ENCODE measurements at places on chromosomes 16 and 17. TPM values are rescaled to one million over a fixed set of nuclear protein-coding genes. Genes with fewer than 3 reads are reported as not detected.

DNA sequence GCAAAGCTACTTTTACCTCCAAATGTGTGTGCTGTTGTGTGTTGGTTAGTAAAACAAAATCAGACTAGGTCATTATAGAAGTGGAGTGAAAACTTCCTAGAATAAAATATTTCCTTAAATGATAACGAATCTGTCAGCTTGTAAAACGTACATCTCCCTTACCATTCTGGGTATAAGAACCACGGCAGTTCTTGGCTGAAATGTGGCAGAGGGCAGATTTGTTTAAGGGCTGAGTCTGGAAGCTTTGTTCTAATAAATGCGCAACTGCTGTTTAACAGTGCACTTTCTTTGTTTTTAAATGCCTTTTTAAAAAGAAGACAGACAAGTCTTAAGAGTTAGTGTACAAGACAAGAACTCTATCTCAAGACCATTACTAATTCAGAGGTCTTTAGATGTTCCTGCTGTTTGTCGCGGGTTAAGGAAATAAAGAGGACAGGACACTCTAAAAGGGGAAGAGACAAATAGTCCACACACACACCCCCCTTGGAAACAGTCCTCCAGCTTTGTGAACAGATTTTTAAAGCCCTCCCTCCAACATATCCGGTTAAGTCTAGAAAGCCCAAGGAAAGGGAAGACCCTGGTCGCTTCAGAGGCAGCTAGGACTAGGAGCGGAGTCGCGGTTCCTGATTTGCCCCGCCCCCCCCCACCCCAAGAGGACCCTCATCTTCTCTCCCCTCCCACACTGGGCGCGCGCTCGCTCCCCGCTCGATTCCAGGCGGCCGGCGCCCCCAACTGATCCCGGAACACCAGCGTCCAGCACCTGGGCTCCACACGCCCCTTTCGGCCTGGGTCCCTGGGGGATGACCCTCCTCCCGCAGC lies 658 bp downstream of the SYNRG start:
- H3K36me3 ChIP-seq: peaks cover 21% of the 10 kb centered on the region
- peaks cover 39% of the 10 kb centered on the region for H3K4me1 ChIP-seq
- DNase-seq: peak; percentile 67
- peak overlapping the region; percentile 92 for H3K4me3 ChIP-seq
- H3K27ac ChIP-seq: peak overlapping the region; percentile 92

- H3K4me3 ChIP-seq: no peak overlapping the region
- H3K4me1 ChIP-seq: peaks cover 6% of the 10 kb centered on the region
- no peak overlapping the region for H3K27ac ChIP-seq
- DNase-seq: no peak
Observed at GRCh38 chr17:65774787-65775186, 213.3 kb upstream of the AXIN2 start.

GRCh38 chr17:59558953-59559352 lies 6.5 kb upstream of the DHX40 start:
- H3K4me1 ChIP-seq: peaks cover 2% of the 10 kb centered on the region
- DNase-seq: peak; percentile 12
- no peak overlapping the region for H3K4me3 ChIP-seq
- H3K27me3 ChIP-seq: peaks cover 14% of the 10 kb centered on the region

DNA sequence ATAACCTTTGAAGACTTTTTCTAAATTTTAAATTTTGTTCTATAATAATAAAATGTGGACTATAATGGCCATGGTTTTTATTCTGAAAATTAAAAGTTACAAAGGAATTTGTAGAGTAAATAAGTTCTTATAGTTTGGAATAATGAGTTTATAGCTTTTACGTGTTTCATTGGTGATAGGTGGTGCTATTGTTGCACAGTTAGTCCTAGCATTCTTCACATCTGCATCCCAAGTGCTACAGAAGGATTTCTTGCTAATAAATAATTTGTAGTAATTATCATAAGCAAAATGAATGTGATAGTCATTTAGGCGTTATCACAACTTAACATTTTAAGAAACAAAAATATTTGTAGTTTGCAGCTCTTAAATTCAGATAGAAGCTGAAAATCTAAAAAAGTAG lies 67.9 kb downstream of the BCAS3 start:
- DNase-seq: no peak
- no peak overlapping the region for H3K4me3 ChIP-seq
- H3K36me3 ChIP-seq: no peaks in the 10 kb centered on the region
- H3K4me1 ChIP-seq: no peaks in the 10 kb centered on the region

- H3K36me3 ChIP-seq: no peaks in the 10 kb centered on the region
- DNase-seq: no peak
- no peak overlapping the region for H3K4me3 ChIP-seq
- no peaks in the 10 kb centered on the region for H3K4me1 ChIP-seq
- H3K27ac ChIP-seq: no peak overlapping the region
- peaks cover 2% of the 10 kb centered on the region for H3K27me3 ChIP-seq
Observed at GRCh38 chr16:19225651-19226050, 57.6 kb downstream of the SYT17 start.

GRCh38 chr17:82407255-82407654 lies 10.9 kb upstream of the HEXD start:
- DNase-seq: no peak
- H3K36me3 ChIP-seq: peaks cover 22% of the 10 kb centered on the region
- H3K27me3 ChIP-seq: no peaks in the 10 kb centered on the region
- no peak overlapping the region for H3K4me3 ChIP-seq
- H3K4me1 ChIP-seq: peaks cover 6% of the 10 kb centered on the region

DNA sequence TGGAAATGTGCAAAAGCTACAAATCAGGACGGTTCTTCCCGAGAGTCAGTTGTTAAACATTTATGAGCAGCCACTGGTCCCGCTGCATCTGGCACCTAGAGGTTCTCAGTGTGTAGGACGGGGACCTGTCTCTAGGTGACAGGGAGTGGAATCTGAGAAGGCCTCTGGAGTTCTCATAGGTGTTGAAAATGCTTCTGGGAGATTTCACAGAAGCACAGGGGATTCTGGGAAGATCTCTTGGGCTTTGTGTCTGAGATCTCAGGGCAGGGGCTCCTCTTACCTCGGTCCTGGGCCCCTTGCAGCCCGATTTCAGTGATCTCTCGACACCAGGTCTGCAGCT lies 8.9 kb downstream of the ALOX15 start:
- H3K27me3 ChIP-seq: peaks cover 40% of the 10 kb centered on the region
- H3K36me3 ChIP-seq: no peaks in the 10 kb centered on the region
- no peak overlapping the region for H3K27ac ChIP-seq
- H3K4me3 ChIP-seq: no peak overlapping the region
- no peak for DNase-seq
- H3K4me1 ChIP-seq: peaks cover 14% of the 10 kb centered on the region

- H3K4me3 ChIP-seq: peak overlapping the region; percentile 94
- peak overlapping the region; percentile 91 for H3K27ac ChIP-seq
- H3K27me3 ChIP-seq: no peaks in the 10 kb centered on the region
- DNase-seq: peak; percentile 73
Observed at GRCh38 chr17:35577830-35578196, 558 bp downstream of the PEX12 start.

- no peak overlapping the region for H3K4me3 ChIP-seq
- H3K36me3 ChIP-seq: no peaks in the 10 kb centered on the region
- no peak overlapping the region for H3K27ac ChIP-seq
- DNase-seq: no peak
- H3K4me1 ChIP-seq: no peaks in the 10 kb centered on the region
Observed at GRCh38 chr17:22517716-22518115, 825.4 kb downstream of the KCNJ18 start.

- peak overlapping the region; percentile 86 for H3K27ac ChIP-seq
- peaks cover 59% of the 10 kb centered on the region for H3K4me1 ChIP-seq
- H3K27me3 ChIP-seq: peaks cover 4% of the 10 kb centered on the region
- H3K4me3 ChIP-seq: peak overlapping the region; percentile 89
- peaks cover 38% of the 10 kb centered on the region for H3K36me3 ChIP-seq
Observed at GRCh38 chr16:29809850-29810698, 1.9 kb upstream of the PRRT2 start.

DNA sequence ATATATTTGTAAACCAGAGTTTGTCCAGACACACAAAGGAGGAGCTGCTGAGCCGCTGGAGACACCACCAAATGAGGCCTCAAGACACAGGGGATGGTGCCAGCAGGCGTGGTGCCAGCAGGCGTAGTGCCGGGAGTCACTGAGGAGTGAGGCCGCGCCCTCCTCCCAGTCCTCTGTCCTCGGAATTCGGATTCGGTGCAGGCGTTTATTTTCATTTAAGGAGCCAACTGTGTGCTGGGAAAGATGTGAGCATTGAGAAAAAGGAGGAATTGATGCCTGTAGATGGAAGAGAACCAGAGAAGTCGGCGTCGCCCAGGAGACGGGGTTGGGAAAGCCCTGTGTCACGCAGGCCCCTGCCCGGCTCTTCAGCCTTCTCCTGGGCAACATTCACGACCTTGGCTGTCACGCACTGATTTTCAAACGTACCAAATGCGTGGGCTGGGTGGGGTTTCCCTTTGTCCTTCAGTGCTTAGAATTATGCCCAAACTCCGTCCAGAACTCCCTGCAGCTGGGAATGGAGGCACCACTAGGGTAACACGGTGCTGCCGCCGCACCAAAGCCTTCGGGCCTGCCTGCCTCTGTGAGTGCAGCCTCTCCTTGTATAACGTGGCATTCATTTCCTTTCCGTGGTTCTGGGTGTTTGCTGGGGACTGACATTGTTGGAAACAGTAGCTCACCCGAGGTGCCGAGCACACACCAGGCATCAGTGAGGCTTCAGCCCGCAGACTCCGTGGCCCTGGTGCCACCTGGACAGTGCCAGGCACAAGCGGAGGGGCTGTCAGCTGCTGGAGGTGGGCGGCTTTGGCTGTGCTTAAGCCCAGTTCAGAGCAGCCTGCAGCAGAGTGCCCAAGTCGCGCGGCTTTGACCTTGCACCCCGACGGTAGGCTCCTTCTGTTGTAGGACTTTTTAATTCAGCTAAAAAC lies 49.0 kb upstream of the CHMP6 start:
- peaks cover 26% of the 10 kb centered on the region for H3K4me1 ChIP-seq
- peaks cover 47% of the 10 kb centered on the region for H3K36me3 ChIP-seq
- H3K4me3 ChIP-seq: no peak overlapping the region
- no peak for DNase-seq
- no peaks in the 10 kb centered on the region for H3K27me3 ChIP-seq

DNA sequence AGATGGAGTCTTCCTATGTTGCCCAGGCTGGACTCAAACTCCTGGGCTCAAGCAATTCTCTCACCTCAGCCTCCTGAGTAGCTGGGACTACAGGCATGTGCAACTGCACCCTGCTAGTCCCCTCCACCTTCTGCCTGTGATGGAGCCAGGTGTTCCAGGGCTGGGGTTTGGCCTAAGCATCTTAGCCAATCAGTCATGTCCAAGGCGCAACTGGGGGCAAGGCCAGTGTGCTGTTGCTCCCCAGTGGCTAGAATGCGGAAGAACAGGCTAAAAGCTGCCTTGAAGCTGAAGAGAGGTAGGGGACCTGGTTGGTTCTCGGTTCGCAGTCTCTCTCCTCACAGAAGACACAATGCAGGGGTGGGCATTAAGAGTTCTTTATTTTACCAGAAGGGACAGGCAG lies 18.6 kb downstream of the FLOT2 start:
- no peak overlapping the region for H3K4me3 ChIP-seq
- peaks cover 39% of the 10 kb centered on the region for H3K36me3 ChIP-seq
- peak; percentile 64 for DNase-seq
- no peaks in the 10 kb centered on the region for H3K27me3 ChIP-seq
- no peak overlapping the region for H3K27ac ChIP-seq

DNA sequence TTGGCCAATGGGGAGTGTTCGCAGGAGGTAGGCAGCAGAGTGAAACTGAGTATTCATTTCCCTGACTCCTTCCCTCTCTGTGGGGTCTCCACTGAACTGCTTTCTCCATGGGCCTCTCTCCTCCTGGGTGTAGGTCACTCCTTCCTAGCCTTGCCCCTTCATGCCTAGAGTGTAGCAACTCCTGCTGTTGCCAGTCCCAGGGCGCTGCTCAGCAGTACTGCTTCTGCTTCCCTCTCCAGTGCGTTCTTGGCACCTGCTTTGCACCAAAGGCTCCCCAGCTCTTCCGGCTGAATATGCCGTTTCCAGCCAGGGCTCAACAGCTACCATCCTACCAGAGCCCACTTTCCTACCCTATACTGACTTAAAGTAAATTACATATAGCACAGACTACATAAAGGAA lies 92.2 kb downstream of the MAF start:
- DNase-seq: no peak
- H3K27ac ChIP-seq: no peak overlapping the region
- peaks cover 7% of the 10 kb centered on the region for H3K27me3 ChIP-seq
- no peaks in the 10 kb centered on the region for H3K36me3 ChIP-seq
- H3K4me3 ChIP-seq: no peak overlapping the region

GRCh38 chr17:42894283-42895184 lies 6.1 kb upstream of the G6PC1 start:
- no peak for DNase-seq
- no peaks in the 10 kb centered on the region for H3K36me3 ChIP-seq
- H3K4me3 ChIP-seq: no peak overlapping the region
- peaks cover 2% of the 10 kb centered on the region for H3K4me1 ChIP-seq

- no peak overlapping the region for H3K4me3 ChIP-seq
- H3K4me1 ChIP-seq: peaks cover 21% of the 10 kb centered on the region
- no peaks in the 10 kb centered on the region for H3K27me3 ChIP-seq
- H3K27ac ChIP-seq: no peak overlapping the region
- H3K36me3 ChIP-seq: peaks cover 10% of the 10 kb centered on the region
Observed at GRCh38 chr17:64638552-64639203, 23.4 kb downstream of the SMURF2 start.

- H3K27me3 ChIP-seq: no peaks in the 10 kb centered on the region
- no peaks in the 10 kb centered on the region for H3K36me3 ChIP-seq
- H3K4me1 ChIP-seq: no peaks in the 10 kb centered on the region
- no peak overlapping the region for H3K4me3 ChIP-seq
Observed at GRCh38 chr16:52757746-52758472, 211.0 kb upstream of the TOX3 start.

- H3K27me3 ChIP-seq: no peaks in the 10 kb centered on the region
- peaks cover 15% of the 10 kb centered on the region for H3K36me3 ChIP-seq
- DNase-seq: peak; percentile 71
- peak overlapping the region; percentile 61 for H3K4me3 ChIP-seq
- H3K4me1 ChIP-seq: peaks cover 53% of the 10 kb centered on the region
- peak overlapping the region; percentile 83 for H3K27ac ChIP-seq
Observed at GRCh38 chr17:59751955-59752413, 44.5 kb downstream of the VMP1 start.

GRCh38 chr16:78474762-78475161 lies 375.3 kb downstream of the WWOX start:
- no peaks in the 10 kb centered on the region for H3K36me3 ChIP-seq
- no peak for DNase-seq
- H3K27me3 ChIP-seq: no peaks in the 10 kb centered on the region
- H3K4me1 ChIP-seq: no peaks in the 10 kb centered on the region
- no peak overlapping the region for H3K4me3 ChIP-seq

GRCh38 chr17:81603846-81604610 lies 32.9 kb downstream of the NPLOC4 start:
- no peak for DNase-seq
- H3K36me3 ChIP-seq: peaks cover 50% of the 10 kb centered on the region
- H3K4me3 ChIP-seq: no peak overlapping the region
- peaks cover 6% of the 10 kb centered on the region for H3K4me1 ChIP-seq

GRCh38 chr16:2384426-2384825 lies 43.9 kb upstream of the ABCA3 start:
- no peak for DNase-seq
- peaks cover 4% of the 10 kb centered on the region for H3K4me1 ChIP-seq
- H3K27me3 ChIP-seq: peaks cover 14% of the 10 kb centered on the region
- H3K4me3 ChIP-seq: no peak overlapping the region
- no peak overlapping the region for H3K27ac ChIP-seq
- peaks cover 2% of the 10 kb centered on the region for H3K36me3 ChIP-seq

GRCh38 chr17:31802502-31802901 lies 56.5 kb downstream of the COPRS start:
- H3K4me1 ChIP-seq: no peaks in the 10 kb centered on the region
- H3K27ac ChIP-seq: no peak overlapping the region
- DNase-seq: no peak

NXPH3 gene
- total RNA-seq: not detected

MAPT gene
- 0.37 TPM for total RNA-seq

AGRP gene
- total RNA-seq: not detected

TPSAB1 gene
- total RNA-seq: not detected

SLFN12L gene
- total RNA-seq: 44.8 TPM

TNS4 gene
- 13.1 TPM for total RNA-seq

MMP25 gene
- 8.1 TPM for total RNA-seq
